ENCODE measurements at places on chromosomes 2 and 18. TPM values are rescaled to one million over a fixed set of nuclear protein-coding genes. Genes with fewer than 3 reads are reported as not detected.

The DQX1 gene
- 0.69 TPM for total RNA-seq

DNA sequence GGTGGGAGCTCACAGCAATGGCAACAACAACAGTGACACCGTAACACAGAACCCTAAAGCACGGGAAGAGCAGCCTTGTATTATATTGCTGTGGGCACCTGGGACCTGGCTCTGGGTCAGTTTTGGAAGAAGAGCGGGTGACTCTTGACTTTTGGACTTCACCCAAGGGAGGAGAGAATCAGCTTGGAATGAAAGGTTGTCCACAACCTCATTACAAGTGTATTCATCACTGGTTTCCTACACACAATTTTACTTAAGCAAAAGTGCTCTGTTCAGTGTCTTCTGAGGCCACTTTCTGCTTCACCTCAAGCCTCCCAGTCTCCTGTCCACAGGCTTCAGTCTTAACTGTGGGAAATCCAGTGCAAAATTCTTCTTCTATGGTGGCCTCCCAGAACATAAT is 263.8 kb downstream of the KCNE4 start:
- DNase-seq = no peak

The SLC5A7 gene
- not detected for total RNA-seq

GRCh38 chr18:4587204-4587603 is 132.1 kb upstream of the DLGAP1 start:
- DNase-seq = no peak

The AQP12A gene
- not detected for total RNA-seq

The PRSS56 gene
- not detected for total RNA-seq

The TSPYL6 gene
- total RNA-seq = not detected

- no peak for DNase-seq
These were observed 177.4 kb downstream of the CD226 start for GRCh38 chr18:69770238-69770637.

DNA sequence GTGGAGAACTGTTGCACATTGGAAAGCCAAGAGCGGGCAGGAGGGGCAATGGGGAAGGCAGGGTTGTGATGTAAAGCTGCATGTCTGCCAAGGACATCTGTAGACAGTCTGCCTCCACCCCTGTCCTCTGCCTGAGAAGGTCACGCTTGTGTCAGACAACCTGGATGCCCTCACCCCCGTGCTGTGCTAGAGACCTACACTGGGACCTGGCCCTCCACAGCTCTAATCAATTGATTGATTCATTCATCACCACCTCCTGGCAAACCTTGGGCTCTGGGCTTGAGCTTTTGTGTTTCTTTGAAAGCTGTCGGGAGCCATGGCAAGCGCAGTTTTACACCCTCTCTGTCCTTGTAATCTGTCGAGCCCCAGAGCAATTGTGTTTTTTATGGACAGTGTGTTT is 41.1 kb downstream of the MARCO start:
- no peak for DNase-seq
